Effector memory CD4-positive, alpha-beta T cell (primary cell): ENCODE measurements at places on chromosomes 5 and 9.

- DNase-seq, result no peak
Observed at GRCh38 chr5:57724836-57725235, 242.2 kb upstream of the ACTBL2 start.

DNA sequence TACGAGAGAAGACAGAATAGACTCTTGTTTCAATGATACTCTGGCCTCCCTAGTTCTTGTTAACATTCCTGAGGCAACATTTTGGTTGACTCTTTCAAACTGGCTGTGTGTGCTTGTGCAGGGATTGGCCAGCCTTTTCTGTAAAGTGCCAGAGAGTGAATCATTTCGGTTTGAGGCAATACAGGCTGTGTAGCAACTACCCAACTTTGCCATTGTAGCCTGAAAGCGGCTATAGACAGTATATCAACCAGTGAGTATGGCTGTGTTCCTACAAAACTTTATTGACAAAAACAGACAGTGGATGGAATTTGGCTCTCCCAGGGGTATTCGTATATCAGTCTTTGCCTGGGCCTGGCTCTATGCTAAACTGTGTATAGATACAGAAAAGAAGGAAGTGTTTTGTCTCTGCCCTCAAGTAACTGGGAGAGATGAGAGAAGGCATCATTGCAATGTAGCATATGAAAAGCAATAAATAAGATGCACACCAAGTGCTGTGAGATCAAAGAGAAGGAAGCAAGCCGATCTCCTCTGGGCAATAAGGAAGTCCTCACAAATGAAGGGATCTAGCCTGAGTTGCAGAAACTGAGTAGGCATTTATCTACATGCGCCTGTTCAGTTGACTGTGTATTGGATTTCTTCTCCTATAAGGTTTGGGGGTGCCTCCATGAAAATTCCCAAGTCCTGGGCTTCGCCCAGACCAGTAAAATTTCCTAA is 568.0 kb upstream of the KLF4 start:
- DNase-seq, result no peak

GRCh38 chr5:150542933-150543445 is 35.1 kb downstream of the NDST1 start:
- DNase-seq, result no peak

GRCh38 chr9:31084350-31084749 is 1300.1 kb upstream of the ACO1 start:
- DNase-seq, result no peak

GRCh38 chr9:77838986-77839385 is 190.9 kb upstream of the GNA14 start:
- no peak for DNase-seq

DNA sequence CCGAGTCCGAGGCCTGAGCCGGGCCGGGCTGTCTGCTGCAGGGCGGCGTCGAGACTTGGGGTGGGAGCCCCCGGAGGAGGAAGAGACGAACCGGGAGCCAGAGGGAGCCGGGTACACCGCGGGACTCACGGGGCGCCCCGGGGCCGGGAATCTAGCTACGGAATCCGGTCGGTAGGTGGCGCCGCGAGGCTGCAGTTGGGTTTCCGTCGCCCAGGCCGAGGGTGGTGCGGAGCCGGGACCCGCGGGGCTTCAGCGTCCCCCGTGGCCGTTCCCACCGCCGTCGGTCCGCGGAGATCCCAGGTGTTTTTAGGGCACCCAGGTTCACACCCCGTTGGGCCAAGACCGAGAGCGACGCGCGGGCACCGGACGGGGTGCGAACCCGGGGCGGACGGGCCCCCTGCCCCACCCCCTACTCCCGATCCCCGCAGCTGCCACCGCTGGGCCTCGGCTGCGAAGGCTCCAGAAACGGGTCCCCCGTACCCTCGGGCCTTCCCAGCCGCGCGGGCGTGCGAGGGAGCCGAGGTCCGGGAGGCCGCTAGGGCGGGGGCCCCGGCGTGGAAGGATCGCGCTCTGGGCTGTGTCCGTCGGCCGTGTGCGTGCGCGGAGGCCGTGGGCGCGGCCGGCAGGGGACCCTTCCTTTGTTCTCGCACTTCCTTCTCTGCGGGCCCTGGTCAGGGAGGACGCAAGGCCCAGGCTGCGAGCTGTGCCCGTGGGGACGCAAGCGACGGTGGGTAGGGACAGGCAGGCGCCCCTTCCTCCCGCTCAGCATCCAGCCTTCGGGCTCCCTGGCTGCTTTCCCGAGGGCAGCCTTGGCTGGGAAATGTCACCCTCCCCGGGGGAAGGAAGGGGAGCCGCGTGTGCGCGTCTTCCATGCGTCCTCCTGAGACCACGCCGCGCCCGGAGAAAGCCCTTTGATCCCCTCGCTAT is 146.6 kb downstream of the GAPVD1 start:
- peak; percentile 26 for DNase-seq

GRCh38 chr9:4259489-4259888 is 40.4 kb downstream of the GLIS3 start:
- DNase-seq, result no peak

DNA sequence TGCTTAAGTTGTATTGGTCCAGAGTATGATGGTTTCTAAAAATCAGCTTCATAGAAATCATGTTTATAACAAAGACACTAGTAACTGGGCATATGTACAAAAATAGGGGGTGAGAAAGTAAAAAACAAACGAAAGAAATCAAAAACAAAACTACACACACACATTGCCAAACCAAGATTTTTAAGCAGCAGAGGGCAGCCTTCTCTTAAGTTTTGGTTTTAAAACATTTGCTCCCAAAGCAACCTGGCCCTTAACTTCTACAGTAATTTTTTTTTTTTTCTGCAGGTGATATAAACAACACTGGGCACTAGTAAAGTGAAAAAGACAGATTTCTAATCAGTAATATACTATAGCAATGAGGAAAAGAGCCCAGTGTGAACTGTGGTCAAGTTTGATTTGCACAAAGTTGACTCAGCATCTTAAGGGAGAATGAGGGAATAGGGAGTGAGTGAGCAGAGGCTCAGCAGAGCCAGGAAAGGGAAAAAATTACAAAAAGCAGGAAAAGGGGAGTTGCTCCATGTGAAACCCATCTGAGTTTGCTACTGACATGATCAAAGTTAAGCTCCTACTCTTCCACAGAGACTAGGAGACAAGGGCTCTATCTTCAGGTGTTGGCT is 13.4 kb upstream of the GAPT start:
- no peak for DNase-seq

DNA sequence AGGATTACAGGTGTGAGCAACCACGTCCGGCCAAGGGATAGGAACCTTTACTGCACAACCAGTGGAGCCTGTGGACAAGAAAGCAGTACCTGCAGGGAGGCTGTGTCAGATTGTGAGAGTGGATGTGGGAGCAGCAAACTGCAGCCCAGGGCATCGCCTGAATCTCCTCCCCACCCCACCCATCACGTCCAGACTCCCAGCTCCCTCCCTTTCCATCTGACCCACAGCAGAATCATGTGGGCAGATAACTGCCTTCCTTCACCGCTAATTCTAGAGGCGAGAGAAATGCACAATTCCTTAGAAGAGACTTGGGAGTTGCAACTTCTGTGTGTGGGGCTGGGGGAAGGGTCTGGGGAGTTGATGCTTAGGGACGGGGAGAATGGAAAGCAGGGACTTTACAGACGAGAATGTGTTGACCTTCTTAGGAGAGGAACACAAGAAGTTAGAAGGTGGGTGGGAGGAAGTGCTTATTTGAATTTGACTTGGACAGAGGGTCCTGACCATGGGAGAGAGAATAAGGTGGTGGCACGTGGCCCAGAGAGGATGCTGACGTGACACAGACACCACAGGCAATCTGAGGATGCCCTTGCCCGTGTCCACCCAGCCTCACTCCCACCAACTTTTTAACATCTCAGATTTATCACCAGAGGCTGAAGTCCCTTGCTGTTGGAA is 4.5 kb upstream of the LCP2 start:
- no peak for DNase-seq

DNA sequence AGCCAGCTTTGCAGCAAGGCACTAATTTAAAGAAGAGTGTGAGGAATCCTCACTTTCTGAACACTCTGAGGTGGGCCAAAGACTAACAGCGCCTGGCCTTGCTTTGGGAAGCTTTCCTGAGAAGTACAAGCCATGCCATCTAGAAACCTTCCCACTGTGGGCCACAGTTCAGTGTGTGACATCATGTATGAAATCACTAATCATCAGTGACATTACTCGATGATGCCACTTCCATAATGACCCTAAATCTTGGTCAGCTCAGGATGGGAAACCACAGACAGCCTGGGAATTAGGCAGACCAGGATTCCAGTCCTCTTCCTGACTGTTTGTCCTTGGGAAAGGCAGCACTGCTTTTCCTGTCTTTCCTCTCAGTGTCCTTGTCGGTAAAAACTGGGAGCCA is 54.2 kb upstream of the HSPA9 start:
- no peak for DNase-seq

DNA sequence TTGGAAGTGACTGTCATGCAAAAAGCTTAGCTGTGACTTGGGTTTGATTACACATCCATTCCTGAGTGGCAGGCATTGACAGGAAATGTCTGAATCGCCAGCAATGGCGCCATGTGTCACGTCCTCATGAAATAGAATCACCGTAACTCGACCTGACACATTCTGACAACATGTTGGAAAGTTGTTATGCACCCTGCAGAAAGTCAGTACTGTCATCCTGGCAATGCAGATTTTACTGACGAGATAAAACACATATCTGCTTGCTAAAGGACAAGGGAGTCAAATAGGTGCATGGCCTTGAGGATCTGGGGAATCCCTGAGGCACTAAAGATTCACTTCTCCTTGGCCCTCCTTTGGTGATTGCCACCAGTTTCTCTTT is 344.2 kb downstream of the SPATA31D1 start:
- DNase-seq, result no peak

DNA sequence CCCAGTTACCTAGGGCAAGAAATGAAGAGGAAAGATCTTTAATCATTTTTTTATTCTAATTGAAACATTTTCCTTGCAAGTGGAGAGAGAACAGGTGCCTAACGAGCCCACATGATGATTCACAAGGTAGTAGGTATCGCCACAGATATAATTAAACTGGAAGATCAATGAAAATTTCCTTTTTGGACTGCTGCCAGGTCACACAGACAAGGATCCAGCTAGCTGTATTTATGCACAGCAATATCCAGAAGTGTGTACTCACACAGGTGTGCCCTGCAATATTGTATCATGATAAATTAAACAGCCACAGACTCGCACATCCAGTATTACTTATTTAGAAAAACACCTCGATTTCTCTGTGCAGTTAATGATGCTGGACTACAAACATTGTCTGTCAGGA is 294.0 kb upstream of the SMARCA2 start:
- DNase-seq, result no peak

DNA sequence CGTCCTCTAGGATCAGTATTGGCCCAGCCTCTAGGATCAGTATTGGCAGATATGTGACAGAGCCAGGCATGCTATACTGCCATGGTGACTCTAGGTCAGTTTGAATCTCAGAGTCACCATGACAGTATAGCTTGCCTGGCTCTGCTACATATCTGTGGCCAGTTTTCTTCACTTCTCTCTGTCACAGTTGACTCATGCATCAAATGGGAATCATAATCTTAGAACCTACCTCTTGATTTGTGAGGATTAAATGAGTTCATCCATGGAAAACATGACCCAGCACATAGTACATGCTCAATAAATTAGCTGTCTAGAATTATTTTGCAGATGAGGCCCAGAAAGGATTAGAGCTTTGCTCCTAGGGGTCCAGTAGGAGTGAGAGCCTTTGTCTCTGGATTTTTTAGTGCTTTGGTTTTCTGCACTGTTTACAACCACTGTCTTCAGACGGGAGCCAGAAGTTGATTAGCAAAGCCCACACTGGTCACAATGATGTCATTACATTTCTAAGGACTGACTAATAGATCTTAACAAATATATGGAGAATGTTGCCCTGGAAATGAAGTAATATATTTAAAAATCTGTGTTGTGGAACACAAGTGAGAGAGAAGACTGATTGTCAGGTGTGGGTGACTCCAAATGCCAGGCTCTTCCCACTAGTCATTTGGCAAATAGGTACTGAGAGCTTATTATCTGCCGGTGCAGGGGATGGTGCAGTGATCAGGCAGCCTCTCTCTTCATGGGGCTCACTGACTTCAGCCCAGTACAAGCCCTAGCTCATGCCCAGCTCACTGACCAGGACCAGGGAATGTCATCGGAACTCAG is 76.0 kb downstream of the COL15A1 start:
- no peak for DNase-seq

DNA sequence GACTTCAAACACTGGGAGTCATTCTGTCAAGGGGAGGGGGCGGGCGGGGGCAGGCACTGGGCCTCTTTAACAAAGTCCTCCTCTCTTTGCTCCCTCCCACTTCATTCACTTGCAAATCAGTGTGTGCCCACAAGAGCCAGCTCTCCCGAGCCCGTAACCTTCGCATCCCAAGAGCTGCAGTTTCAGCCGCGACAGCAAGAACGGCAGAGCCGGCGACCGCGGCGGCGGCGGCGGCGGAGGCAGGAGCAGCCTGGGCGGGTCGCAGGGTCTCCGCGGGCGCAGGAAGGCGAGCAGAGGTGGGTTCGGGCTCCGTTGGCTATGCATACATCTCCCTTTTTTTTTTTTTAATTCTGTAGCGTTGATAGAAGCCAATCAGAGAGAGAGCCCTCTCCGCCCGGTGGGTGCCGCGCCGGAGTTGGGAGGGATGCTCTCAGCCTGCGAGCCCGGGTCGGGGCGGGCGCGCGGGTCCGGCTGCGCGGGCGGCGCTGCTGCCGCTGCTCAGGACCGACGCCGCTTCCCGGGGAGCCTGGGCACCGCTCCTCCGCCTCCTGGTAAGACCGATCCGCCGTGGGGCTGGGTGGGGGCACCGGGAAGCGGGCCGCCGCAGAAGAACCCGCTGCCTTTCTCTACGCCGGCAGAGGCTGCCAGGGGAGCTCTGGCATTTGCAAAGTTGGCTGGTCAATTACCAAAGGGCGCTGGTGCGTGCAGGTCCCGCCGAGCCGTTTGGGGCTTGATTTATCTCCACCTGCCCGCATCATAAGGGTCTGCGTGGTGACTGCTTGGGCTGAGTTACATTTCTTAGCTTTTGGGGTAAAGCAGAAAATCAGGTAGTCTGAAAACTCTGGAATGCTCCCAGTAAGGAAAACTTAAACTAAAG is at the start of gene CDH6:
Gene CDH6, plus strand, starts transcription at position 96 of the 877 bp plus-strand sequence. CDS start 73,788 bp downstream, outside the sequence.
- DNase-seq, result no peak

GRCh38 chr9:73685786-73686185 is 534.1 kb downstream of the ANXA1 start:
- DNase-seq, result no peak

GRCh38 chr9:4861736-4862451 is 69.2 kb downstream of the RCL1 start:
- DNase-seq, result no peak
